Activated T-helper 17 cell treated with anti-CD3 and anti-CD28 coated beads, Interleukin-2, amount 50 U/mL, for 72 hours (primary cell): ENCODE measurements at places on chromosomes 3 and 15. TPM values are rescaled to one million over a fixed set of nuclear protein-coding genes. Genes with fewer than 3 reads are reported as not detected.
A peak's percentile ranks its signal among the peaks of the same experiment; 100 is the strongest.

DNA sequence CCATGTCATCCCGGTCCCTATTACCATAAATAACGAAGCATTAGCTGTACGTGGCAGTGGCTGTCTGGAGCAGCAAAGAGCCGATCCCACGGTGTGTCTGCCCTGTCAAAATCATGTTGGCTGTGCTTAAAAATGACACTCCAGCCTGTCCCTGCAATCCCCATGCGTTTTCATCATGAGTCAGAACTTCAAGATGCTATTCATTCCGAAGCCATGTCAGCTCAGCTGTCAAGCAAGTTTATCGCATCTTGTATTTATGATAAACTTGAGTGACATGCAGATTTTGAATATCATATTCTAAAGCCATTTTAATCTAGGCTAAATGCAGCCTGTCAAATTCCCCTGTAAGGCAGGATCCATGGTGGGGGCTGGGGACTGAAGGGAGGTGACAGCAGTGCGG, 152.4 kb downstream of the TJP1 start:
- no peak for ATAC-seq

- ATAC-seq: no peak
These were observed 403.2 kb downstream of the PTPRG start for GRCh38 chr3:61964566-61964965.

GRCh38 chr3:52561028-52561747, 24.8 kb downstream of the UQCC5 start:
- no peak for ATAC-seq

DNA sequence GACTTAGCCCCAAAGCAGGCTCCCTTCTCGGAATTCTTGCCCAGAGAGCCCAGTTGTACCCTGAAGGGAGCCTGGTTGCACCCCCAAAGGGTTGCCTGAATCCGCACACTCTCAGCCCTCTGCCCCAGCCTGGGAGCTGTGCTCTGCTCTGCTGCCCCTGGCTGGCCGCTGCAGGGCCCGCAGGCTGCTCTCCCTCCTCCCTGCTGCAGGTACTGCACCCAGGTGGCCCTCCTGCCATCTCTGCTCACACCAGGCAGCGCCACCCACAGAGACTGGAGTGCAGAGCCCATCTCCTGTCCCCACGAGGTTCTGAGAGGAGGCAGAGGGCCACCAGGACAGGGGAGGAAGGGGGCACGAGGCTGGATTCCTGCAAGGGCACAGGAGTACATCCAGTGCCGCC, 134.2 kb upstream of the NSMCE3 start:
- no peak for ATAC-seq

GRCh38 chr3:43015572-43015971, 36.5 kb downstream of the GASK1A start:
- peak; percentile 38 for ATAC-seq

DNA sequence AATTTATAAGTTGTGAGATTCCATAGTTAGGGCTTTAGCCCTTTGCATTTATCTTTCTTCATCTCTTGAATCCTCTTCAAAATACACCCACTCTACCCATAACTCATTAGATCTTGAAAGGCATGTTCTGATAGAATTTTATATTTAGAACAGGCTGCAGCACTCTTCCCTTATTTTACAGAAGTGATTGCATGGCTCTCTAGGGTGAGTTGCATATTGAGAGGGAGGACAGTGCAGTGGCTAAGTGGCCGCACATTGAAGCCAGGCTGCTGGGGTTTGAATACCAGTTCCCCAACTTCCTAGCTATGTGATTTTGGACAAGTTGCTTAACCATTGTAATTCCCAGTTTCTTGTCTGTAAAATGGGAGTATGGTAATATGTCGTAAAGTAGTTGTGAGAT, 2.5 kb downstream of the CD86 start:
- ATAC-seq: no peak

DNA sequence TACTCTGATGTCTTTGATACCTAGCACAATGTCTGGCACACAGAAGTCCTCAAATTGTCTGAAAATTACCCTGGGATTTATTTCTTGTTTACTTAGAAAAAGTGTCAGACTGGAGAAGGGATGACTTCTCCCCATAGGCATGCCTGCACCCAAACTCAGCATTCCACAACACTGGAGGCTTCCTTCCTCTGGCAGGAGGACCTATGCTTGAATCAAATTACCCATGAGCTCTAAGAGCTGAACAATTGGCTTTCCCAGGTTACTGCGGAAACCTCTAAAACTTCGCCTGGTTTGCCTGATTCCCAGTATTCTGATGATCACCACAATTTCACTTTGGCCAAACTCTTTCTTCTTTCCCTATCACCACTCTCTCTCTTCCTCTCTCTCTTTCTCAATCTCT, 217.4 kb downstream of the DIPK2A start:
- no peak for ATAC-seq

GRCh38 chr3:184677344-184678316, 34.2 kb downstream of the MAGEF1 start:
- no peak for ATAC-seq

- ATAC-seq: no peak
These were observed 276.9 kb downstream of the GBE1 start for GRCh38 chr3:81484520-81484919.

GRCh38 chr15:43215961-43216360, 4.9 kb downstream of the EPB42 start:
- no peak for ATAC-seq

DNA sequence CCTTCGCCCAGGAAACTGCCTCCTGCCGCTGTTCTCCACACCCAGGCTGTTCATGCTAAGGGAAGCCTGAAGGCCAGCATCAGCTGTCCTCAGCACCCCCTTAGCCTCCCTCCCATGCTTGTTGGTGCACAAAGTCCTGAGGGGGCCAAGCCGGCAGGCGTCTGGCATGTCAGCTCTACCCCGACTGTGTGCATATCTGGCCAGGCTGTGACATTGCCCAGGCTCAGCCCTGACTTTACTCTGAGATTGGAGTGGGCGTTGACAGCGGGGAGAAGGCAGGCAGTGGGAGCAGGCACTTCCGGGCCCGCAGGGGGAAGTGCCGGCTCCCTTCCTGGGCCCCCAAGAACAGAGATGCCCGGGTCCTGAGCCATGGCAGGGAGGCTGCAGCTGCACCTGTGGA, 492.2 kb downstream of the AGBL1 start:
- ATAC-seq: no peak

- peak; percentile 63 for ATAC-seq
These were observed 91.2 kb downstream of the EOMES start for GRCh38 chr3:27630885-27631284.

- ATAC-seq: peak; percentile 52
These were observed 127.5 kb upstream of the TOPAZ1 start for GRCh38 chr3:44114142-44114541.

GRCh38 chr3:73435055-73435454, 189.7 kb downstream of the PDZRN3 start:
- no peak for ATAC-seq

- peak; percentile 64 for ATAC-seq
These were observed 20.3 kb downstream of the CHMP2B start for GRCh38 chr3:87247430-87247773.

DNA sequence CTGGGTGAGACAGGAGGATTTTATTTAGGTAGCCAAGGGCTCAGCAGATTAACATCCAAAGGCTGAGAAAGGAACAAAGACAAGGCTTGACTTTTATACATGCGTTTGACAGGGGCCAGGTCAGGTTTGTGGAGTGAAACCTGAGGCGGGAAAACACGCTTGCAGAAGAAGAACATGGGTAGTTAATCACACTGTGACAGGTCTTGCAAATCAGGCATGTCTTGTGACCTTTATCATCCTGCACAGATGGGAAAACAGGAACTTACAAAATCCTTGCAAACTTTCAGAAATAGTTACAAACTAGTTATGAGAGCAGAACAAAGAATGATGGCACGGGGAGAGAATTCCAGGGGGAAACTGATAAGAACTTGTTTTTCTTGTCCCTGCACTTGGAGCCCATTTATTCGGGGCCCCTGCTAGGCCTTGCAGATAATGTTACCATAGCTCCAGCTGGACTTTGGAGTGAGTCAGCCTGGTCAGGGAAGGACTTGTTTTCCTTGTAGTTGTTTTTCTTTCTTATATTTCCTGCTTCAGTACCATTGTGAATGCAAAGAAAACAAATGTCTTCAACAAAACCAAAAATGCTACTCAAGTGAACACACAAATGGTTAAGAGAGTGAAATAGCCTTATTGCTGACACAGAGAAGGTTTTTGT, 965.9 kb upstream of the ROBO1 start:
- ATAC-seq: no peak

GRCh38 chr15:50594311-50594710, 47.8 kb upstream of the USP50 start:
- ATAC-seq: no peak

- ATAC-seq: no peak
These were observed 18.4 kb upstream of the TOPAZ1 start for GRCh38 chr3:44223299-44223698.

DNA sequence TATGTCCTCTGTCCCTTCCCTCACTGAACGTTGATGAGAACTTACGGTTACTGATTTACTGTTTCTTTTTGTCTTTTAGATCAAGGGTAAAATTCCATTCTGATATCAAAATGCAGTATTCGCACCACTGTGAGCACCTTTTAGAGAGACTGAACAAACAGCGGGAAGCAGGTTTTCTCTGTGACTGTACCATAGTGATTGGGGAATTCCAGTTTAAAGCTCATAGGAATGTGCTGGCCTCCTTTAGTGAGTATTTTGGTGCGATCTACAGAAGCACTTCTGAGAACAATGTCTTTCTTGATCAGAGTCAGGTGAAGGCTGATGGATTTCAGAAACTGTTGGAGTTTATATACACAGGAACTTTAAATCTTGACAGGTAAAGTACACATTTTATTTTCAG, 990 bp downstream of the MYNN start:
- no peak for ATAC-seq

DNA sequence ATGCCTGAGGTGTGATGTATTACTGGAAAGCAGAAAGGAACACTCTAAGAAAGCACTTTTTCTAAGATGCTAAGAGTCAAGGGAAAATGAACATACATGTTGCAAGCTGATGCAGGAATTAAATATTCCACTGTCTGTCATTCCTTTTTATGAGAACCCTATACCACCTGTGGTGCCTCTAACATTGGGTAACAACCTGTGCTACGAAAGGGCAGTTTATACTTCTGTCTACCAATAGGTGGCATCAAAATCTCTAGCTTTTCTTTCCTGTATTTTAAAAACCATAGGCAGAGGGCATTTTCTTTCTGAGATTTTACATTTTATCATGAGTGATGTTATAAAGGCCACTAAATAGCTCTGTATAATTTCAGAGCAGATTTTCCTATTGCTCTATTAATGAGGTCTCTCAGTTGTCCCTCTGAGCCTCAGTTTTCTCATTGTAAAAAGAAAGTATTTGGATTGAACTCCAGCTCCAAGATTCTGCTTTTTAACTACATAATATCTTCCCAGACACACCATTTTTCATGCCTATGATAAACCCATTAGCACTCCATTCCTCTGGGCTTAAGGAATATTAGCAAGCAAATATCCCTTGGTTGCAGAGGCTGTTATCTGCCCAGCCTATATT, 3.5 kb upstream of the CPNE4 start:
- ATAC-seq: no peak

- no peak for ATAC-seq
These were observed 613 bp upstream of the ARHGEF3 start for GRCh38 chr3:56802378-56802745.

- ATAC-seq: no peak
These were observed 148.0 kb downstream of the DIPK2A start for GRCh38 chr3:144119633-144120032.

- no peak for ATAC-seq
These were observed 39.0 kb downstream of the CHDH start for GRCh38 chr3:53807117-53807810.

DNA sequence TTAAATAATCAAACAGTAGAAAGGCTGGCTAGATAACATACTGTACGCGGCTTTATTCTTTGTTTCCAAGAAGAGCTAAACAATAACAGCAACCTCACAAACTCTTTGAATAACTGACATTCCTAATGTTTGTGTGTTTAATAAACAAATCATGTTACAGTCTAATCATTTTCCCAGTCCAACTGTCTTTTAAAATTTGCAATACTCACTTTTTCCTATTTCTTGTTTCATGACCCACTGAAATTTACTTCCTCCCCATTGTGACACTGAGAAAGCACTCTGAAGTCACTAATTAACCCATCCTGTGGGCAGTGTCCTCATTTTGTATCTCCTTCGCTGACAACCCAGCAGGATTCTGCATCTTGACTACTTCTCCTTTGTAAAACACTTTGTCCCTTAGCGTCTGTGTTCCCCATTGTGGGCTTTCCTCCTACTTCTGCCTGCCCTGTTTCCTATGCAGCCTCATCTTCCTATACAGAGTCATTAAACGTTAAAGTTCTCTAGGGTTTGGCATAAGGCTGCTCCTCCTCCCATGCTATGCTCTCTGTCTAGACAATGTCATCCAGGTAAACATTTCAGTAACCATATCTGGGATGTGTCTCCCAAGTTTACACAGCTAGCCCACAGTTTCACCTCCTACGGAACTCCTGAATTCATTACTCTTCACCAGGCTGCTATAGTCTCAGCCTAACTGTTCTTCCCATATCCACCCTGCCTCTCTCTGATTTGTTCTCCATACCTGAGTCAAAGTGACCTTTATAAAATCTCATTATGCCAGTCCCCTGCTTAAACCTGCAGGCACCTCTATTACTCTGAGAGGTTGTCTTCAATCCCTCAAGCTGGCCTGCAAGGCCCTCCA, 148.9 kb downstream of the GREM1 start:
- peak; percentile 28 for ATAC-seq

- ATAC-seq: no peak
These were observed 27.9 kb downstream of the USP3 start for GRCh38 chr15:63532307-63532744.

- no peak for ATAC-seq
These were observed 783.0 kb upstream of the ARPP21 start for GRCh38 chr3:34856081-34856947.

DNA sequence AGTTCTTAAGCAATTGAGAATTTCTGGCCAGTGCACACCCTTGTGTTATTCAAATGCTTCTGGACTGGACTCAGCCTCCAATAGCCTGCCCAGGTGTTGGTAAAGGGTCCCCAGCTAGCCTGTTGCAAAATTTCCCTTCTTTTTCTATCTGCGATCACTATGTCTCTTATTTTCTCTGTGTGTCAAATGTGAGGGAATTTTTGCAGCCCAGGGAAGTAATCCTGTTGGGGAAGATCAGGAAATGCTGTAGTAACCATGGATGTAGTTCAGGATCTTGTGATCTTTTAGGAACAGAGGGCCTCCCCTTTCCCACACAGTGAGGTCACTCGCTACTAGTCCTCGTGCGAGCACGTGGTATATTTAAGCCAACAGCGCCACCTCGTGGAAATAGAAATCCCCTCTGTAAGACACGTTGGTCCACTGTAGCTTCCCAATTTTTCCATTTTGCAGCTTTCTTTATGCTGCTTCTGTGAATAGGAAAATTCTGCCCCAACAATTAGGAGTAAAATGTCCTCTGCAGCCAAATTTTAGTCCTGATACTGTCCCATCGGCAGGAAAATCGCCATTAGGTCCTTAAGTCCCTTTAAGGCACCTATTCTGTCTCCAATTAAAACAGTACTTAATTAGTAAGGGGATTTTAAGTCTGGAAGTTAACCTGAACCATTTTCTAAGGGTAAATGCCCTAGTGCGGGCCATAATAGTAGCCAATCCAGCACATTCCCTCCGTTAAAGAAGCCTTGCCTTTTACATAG, 4.0 kb upstream of the SMCO1 start:
- peak; percentile 91 for ATAC-seq

SYNPR gene
- total RNA-seq: not detected

DUOXA2 gene
- 0.13 TPM for total RNA-seq

DNAH12 gene
- 0.08 TPM for total RNA-seq

RASGRP1 gene
- total RNA-seq: 118 TPM

MME gene
- total RNA-seq: not detected

SLC24A5 gene
- not detected for total RNA-seq

CLDN1 gene
- 0.61 TPM for total RNA-seq

PLSCR2 gene
- not detected for total RNA-seq

CNTN3 gene
- total RNA-seq: not detected

LRRC58 gene
- 20.1 TPM for total RNA-seq

SEMA5B gene
- total RNA-seq: 0.40 TPM

ROPN1 gene
- not detected for total RNA-seq

HLTF gene
- 24.5 TPM for total RNA-seq
